ENCODE measurements at places on chromosomes 16 and 17.

DNA sequence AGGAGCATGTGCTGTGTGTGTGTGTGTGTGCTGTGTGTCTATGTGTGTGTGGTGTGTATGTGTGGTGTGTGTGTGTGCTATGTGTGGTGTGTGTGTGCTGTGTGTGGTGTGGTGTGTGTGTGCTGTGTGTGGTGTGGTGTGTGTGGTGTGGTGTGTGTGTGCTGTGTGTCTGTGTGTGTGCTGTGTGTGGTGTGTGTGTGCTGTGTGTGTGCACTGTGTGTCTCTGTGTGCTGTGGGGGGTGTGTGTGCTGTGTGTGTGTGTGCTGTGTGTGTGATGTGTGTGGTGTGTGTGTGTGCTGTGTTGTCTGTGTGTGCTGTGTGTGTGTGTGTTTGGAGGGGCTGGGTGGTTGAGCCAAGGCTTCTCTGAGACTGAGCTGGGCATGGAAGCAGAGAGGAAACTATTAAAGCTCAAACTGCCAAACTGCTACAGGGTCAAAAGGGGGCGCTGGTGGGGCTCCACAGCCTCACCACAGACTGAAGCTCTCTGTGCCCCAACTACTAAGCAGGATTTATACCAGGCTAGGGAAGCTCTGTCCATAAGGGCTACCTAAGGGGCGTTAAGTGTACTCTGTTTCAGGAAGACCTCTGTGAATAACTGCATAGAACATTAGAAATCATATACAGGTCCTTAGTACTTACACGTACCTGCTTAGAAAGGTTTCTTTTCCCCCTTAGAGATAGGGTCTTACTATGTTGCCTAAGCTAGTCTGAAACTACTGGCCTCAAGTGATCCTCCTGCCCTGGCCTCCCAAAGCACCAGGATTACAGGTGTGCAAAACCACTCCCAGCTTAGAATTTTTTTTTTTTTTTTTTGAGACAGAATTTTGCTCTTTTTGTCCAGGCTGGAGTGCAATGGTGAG is 27.8 kb upstream of the GHDC start:
- peak; percentile 67 for DNase-seq

DNA sequence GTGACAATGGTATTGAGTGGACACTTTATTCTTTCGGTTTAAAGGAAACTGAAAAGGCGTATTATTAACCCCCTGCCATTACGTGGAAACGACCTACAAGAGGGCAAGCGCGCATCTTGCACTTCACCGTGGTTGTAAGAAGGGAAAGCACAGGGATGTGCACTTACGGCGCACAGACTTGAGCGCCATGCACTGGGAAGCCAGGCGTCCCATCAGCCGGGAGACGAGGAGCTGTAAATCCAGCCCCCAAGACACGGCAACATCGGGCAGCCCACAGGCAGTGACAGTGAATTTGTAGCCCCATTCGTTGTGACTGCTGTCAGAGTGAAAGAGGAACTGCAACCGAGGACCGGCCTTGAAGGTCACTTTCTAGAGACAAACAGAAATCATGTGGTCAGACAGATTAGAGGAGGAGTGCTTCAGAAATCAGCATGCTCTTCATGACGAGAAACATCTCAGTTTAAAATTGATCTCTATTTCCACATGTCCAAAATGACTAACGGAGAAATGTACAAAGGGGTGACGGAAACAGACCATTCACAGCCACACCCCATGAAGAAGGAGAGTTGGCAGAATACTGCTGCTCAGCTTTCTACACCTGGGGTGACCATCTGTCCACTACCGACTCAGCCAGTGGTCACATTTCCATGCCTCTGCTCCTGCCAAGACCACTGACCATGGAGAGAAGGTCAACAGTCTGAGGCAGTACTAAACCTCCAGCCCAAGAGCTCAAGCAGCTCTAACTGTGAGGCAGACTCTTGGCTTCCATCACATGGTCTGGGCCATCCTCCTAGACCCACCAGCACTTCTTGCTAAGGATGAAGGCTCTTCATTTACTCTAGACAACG is 68.6 kb downstream of the ZZEF1 start:
- no peak for DNase-seq

DNA sequence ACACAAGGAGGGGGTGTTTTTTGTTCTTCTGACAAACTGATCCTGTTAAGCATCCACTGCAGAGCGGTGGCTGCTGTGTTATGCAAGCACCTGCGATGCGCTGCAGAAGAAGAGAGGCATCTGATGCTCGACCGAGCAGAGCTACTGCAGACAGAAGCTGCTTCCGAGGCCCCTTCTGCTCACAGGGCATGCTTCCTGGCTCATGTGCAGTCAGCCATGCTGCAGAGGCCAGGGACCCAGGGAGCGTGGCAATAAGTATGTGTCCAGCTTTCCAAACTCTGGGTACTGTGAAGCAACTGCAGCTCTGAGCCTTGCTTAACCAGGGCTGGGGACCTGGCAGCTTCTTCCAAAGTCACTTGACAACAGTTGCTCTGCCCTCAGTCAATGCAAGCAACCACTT is 448.6 kb upstream of the RBFOX1 start:
- DNase-seq = no peak

- DNase-seq = no peak
These were observed 19.0 kb downstream of the ABCC12 start for GRCh38 chr16:48136547-48137360.

GRCh38 chr16:61901689-61902088 is 134.5 kb downstream of the CDH8 start:
- no peak for DNase-seq

- peak; percentile 71 for DNase-seq
These were observed at the start of gene P3H4 for GRCh38 chr17:41811549-41812380. P3H4 (minus strand) TSS chr17:41811949; CDS start chr17:41811915, 34 bp downstream.

- no peak for DNase-seq
These were observed 539 bp downstream of the LRRC45 start for GRCh38 chr17:82023447-82024241.
